ENCODE measurements at places on chromosomes 3 and 15.

DNA sequence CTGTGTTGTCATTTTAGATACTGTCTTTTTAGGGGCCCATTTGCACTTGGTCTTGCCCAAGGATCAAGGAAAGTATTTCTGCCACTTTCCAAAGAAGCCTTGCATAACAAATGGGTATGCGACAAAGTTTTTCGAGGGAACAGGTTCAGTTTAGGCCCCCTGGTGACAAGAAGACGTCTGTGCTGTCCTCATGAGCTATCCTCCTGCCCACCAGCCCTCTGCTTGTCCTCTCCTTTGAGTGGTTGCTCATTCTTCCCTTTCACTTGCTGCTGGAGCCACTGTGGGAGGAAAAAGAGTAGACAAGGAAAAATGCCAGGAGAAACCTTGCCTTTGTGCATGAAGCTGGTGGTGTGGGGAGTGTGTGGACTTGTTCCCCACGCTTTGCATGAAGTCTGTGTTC, 171.9 kb downstream of the CACNA2D3 start:
- no peak for DNase-seq

- DNase-seq, result no peak
Observed at GRCh38 chr3:134606033-134607025, 44.5 kb downstream of the KY start.

GRCh38 chr3:55795746-55796145, 308.6 kb upstream of the WNT5A start:
- no peak for DNase-seq

DNA sequence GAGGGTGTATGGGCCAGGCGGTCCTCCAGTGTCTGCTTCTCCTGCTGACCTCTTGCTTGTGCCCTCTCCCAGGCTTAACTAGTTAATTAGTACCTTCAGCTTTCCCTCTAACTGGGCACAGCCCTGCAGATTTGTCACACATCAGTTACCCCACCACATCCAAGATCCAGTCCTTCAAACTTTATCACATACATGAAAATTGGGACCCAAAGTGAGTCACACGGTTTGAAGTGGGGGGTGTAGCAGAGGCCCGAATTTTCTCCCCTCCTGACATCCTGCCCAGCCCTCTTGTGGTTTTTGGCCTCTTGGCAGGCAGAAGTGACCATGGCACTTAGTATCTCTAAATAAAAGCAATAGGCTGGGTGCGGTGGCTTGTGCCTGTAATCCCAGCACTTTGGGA, 3.9 kb downstream of the MAPKAPK3 start:
- no peak for DNase-seq

DNA sequence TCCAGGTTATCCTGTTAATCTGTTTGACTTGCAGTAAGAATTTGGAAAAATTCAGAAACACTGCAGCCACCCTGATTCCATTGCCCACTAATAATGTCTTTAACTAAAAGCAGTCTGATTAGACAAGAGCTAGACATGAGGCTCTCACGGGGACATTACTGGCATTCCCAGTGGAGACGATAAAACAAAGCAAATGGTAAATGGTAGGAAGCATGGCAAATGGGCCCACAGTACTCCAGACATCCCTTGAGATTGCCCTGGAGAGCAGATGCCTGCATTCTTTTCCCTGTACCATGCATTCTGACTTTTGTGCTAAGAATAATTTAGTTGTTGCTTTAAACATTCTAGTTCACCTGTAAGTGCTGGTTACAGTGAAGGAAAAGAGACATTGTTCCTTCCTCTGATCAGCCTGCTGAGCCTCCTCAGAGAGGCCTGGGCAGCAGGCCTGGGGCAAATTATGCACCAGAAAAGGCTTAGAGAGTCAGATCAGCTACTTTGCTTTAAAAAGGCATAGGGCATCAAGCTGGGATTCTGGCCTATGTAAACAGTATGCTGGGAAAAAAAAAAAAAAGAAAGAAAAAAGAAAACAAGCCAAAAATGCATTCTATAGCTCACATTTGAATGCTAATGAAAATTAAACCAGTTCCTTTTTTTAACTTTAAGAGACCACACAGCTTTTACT, 204.6 kb downstream of the GABRG3 start:
- DNase-seq, result no peak

DNA sequence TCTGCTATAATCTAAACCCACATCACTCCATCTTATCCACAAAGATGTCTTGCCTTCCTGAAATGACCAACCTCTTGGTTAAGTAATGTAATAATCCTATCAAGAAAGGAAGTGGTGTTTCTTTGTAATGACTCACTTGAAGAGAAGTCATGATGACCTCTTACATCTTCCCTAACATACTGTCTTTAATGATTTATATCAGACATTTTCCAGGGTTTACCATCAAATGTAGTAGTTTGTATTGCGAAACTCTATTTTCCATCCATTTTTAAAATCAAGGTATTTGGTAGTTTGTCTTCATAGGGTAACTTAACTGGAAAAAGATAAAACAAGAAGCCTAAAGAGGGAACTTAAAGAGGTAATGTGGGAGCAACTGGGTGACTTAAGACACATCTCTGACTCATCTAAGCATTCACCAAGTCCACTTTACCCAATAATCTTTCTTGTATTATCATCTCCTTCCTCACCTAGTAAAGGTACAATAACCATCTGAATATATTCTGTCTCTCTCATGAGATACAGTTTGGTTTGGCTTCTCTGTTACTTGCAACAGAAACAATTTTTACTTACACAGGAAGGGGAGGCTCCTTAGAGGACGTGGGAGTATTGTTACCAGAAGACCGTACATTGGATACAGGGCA, 5.7 kb upstream of the MAPK6 start:
- DNase-seq, result no peak

DNA sequence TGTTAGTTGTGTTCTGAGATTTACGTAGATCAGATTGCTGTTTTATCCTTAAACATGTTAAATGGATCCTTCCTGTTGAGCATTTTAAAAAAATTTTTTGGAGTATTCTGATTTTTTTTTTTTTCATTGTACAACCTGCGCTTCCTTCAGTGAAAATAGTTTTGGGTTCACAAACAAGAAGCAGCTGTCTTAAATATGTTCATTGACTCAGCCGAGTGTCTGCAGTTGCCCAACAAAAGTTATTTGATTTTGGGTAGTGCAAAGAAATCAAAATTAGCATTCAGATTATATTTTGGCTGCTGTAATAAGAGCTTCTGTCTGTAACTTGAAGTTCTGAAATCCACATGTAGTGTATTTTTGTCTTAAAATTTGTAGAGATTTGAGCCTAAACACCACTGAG, 148.2 kb downstream of the BBX start:
- no peak for DNase-seq

- DNase-seq, result no peak
Observed at GRCh38 chr3:110015231-110015963, 678.1 kb upstream of the DPPA4 start.
